ENCODE measurements at places on chromosomes 16 and 17.

DNA sequence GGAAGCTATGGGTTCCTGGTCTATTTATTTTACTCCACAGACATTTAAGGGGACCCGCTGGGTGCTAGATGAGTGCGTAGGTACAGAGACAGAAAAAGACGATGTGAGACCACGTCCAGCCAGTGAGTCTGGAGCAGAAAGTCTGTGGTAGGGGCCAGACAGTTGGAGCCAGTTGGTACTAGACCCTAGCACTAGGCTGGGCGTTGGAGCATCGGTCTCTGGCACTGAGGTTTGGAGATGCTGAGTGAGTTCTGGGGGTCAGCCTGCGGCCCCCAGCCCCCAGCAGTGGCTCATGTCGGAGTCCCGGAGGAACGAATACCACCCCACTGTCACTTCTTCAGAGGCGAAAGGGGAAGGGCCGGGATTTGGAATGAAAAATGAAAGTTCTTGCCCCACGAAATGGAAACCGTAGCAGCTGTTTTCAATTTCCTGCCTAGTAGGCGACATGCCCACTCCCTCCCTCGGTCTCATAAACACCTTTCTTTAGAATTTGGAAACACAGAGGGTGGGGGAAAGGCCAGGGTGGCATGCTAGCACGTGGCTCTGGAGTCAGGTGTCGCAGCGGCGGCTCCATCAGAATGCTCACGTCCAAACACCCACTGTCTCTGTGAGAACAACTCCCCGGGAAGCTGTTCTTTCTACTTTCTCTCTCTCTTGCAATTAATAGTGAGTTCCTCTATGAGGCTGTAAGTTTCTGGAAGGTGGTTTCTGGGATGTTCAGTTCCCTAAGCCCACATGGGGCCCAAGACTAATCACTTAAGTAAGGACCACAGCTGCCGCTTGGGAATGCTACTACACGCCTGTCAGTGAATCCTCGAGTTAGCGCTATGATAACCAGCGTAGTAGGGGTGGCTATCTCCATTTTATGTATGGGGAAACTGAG, 96.8 kb downstream of the IRF8 start:
- DNase-seq = no peak

DNA sequence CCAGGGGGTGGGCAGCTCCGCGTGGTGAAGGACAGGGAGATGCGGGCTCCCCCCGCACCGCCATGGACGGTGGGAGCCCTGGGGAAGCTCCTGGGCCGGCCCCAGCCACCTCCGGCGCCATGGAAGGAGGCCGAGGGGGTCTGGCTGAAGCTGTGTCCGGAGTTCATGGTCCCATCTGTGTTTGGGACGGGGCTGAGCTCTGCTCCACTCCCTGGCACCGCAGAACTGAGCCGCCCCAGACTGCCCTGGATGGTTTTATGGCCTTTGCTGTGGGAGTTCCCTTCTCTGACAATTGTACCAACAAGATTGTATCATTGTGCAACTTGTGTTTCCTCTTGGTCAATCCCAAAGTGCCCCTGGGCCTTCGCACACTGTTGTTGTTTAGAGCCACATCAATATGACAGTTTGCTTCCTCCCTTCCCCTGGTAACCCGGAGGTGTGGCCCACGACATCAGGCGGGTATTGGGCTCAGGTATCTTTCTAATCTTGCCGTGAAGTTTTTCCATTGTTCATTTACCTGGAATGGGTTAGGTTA, 942 bp downstream of the KRT23 start:
- no peak for DNase-seq

DNA sequence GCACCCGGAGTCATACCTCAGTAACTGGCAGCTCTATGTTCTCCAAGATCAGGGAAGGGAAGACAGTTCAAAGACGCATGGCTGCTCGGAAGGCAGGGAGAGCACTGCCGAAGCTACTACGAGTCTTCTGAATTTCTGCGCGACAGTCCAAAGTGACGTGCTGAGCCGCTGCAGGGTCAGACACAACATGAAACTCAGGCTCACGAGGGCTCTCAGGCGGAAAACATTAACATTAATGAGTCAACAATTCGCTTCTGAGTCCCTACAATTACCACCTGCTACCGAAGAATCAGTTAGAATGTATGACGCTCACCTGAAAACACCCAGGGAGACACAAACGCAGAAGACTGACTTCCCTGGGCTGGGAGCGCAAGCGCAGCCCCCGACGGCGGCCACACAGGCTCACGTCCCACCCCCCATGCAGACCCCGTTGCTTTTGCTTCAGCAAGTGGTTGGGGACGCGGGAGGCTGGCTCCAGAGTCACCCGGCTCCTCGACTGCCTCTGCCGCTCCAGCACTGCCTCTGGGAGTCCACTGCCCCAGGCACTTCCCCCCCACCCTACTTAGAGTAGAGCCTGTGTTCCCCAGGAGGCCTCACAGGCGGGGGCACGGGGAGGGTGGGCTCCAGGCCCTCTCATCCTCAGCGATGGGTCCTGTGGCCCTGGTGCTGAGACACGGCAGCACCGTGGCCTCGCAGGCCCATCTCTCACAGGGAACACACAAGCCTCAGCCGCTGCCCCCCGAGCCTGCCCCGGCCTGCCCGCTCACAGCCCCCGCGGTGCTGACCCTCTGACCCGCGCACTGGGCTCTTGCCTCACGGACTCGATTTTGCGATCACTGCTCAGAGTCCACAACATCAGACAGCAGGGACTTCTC, 38.9 kb downstream of the LMF1 start:
- DNase-seq = no peak

DNA sequence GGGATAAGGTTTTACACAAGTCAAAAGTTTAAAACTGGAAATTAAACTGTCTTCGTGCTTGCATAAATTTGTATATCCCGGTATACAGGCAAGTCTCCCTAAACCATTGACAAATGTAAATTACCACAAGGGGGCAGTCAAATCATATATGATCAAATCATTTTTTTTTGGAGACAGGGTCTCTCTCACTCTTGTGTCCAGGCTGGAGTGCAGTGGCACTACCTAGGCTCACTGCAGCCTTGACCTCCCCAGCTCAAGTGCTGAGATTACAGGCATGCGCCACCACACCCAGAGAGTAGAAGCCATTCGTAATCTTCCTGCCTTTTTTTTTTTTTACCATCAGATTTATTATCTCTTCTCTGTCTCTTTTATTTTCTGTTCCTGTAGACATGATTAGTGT, 18.5 kb downstream of the TOP2A start:
- no peak for DNase-seq

GRCh38 chr17:83055911-83056582, 23.4 kb upstream of the METRNL start:
- no peak for DNase-seq

DNA sequence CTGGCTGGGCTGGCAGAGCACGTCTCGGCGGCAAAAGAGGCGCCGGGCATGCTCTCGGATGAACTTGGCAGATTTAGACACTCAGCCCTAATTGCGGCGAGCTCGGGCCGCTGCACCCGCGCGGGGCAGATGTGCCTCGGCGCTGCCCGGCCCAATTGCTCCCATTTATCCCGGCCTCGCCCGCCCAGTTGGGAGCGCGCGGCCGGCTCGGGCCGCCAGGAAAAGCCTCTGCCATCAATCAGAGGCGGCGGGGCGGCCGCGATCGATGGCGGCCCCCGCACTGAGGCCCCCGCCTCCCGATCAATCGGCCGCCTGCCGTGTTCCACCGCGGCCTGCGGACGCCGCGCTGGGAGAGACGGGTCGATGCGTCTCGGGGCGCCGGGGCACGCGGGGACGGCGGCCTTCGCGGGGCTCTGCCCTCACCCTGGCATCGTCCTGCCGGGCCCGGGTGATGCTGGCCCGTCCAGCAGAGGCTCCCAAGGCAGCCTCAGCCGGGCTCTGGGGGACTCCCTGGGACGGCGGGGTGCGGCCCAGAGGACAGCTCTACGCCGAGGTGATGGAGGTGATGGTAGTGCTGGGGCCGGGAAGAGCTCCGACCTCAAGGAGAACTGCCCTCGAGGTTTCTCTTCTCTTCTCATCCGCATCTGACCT, 200.9 kb upstream of the N4BP1 start:
- DNase-seq = no peak

DNA sequence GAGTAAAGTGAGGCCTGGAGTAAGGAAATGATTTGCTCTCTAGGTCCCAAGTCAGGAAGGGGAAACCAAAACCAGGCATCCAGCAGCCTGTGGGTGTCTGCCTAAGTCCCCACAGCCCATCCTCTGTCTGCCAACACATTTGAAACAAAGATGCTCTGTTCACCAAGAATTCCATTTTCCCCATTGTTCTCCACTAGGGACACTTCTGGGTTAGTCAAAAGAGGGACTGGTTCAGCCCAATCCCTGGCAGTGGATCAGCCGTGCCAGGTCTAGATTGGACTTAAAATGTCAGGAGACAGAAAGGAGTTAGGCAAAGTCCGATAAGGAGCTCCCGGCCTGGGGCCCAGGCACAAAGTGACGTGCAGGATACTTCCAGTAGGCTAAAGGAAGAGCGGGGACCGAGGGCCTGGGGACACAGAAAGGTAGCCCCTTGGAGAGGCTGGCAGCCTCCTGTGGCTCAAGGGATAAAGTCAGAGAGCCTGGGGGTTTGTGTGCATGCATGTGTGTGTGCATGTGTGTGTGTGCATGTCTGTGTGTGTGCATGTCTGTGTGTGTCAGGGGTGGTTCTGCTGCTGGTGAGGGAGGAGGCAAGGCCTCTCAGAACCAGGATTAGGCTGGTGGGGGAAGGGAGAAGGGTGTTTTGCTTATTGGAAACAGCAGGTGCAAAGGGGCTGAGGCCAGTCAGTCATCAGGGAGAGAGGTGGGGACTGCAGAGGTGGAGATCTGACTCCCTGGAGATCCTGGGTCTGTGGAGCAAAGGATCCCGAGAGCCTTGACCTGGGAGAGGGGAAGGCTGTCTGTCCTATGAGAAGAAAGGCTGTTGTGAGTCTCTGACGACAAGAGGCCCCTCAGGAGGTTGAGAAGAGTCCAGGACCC, 41.7 kb upstream of the IL34 start:
- DNase-seq = no peak

- DNase-seq = no peak
Measured at GRCh38 chr17:38595892-38596291, 9.9 kb downstream of the SRCIN1 start.

- no peak for DNase-seq
Measured at GRCh38 chr16:21336231-21336630, 58.1 kb upstream of the CRYM start.

DNA sequence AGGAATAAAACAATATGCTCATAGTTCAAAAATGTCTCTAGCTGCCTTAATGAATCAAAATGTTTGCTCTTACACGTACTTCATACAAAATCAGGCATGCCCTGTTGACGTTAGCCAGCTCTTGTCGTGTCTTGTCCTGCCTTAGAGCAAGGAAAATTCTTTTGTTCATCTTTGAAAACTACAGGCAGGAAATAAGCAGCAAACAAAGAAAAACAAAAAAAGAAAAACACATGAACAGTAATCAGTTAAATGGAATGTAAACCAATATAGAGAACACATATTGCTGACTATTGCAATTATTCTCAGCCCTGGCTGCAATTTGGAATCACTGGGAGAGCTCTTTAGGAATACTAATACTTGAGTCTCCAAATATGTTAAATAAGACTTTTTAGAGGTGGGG, 1.7 kb downstream of the CAPNS2 start:
- no peak for DNase-seq
